ENCODE measurements at places on chromosomes 2 and 18. TPM values are rescaled to one million over a fixed set of nuclear protein-coding genes. Genes with fewer than 3 reads are reported as not detected.

DNA sequence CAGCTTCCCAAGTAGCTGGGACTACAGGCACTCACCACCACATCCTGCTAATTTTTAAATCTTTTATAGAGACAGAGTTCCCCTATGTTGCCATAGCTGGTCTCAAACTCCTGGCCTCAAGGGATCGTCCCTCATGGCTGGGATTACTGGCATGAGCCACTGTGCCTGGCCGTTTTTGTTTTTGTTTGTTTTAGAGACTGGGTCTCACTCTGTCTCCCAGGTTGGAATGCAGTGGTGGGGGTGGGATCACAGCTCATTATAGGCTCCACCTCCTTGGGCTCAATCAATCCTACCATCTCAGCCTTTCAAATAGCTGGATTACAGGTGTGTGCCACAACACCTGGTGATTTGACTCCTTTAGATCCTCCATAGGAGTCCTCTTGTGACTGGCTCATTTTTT lies 19.5 kb upstream of the ZDBF2 start:
- DNase-seq: no peak

DNA sequence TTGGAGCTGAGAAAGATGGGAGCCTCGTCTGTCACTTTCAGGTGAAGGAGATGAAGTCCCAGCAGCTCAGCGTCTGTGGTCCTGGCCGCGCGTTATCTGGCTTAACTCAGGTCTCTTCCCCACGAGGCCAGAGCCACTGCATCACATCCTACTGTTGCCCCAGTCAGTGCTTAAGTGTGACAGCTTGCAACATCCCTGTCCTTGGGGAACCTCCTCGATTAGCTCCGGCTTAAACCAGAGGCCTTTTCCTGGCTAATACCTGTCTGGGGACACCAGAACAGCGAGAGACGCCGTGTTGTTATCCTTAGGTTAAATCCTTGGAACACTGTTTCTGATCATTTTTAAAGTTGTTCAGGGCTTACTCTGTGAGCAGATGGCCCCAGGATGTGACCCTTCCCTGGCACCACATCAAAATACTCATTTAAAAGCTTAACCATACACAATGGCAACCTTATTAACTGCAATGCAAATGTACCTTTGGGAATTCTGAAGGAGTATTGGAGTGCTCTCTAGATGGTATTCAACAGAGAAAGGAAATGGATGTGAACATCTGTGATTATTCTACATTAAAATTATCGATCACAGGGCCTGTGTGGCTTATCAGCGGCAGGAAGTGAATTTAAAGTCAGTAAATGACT lies 61.2 kb upstream of the SPP2 start:
- DNase-seq: no peak

ABCG8 gene
- 24.3 TPM for polyA plus RNA-seq

DNA sequence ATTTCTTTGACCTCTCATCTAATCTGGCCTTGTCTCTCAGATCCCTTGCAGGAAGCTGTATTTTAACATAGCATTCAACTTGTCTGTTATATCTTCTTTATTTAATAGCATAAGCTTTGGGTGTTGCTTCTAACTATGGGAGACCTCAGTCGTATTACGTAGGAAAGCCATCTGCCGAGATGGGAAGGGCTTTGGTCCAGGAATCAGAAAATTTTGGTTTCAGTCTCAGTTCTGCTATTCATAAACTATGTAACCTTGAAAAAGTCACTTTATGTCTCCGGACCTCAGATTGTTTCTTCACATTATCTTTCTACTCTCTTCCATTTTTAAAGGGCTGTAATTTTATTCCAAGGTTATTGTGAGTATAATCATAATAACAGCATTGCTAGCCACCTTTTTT lies 297.7 kb downstream of the SATB2 start:
- no peak for DNase-seq

GDF7 gene
- polyA plus RNA-seq: 0.13 TPM

- peak; percentile 42 for DNase-seq
Observed at GRCh38 chr2:6526093-6526824, 339.4 kb downstream of the CMPK2 start.

SGPP2 gene
- 6.6 TPM for polyA plus RNA-seq

DNA sequence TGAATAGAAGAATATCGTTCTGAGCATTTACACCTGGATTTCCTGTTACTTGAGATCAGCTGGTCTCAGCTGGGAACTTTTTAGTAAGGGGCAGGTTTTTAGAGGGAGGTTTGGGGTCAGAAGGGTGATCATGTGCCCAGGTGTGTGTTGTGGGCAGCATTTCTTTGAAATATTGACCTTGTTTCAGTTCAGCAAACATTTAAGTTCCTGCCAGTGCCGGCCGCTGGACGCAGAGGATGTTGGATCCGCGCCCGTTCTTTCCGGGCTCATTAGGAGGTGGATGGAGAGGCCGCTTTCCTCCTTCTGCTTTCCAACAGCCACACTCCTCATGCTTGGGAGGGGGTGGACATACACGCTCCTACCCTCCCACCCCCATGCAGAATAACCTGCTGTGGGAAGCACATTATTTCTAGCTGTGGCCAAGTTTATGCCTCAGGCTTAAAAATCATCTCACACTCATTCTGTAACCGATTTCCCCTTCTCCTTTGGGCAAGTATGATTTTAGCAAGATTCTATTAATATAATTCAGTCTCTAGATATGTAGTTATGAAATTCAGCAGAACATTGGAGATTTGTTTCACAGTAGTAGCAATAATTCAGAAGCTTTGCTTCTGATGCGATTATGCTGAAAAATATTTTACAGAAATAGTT lies 131.4 kb downstream of the ZNF236 start:
- no peak for DNase-seq

RTKN gene
- 105 TPM for polyA plus RNA-seq

DNA sequence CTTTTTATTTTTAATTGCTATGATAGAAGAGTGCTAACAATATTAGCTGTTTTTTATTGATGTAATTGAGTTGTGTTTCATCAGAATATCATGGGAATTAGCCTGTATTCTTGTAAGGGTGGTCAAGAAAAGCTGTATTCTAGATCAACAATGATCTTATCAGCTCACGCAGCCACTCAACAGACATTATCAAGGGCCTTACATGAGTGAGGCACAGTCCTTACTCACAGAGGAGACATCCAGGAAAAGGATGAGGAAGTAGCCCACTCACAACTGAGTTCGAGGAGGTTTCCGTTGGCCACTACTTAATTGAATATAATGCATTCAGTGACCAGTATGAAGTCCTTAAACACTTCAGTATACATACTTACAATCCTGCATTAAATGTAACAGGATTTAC lies 152.5 kb downstream of the AFF3 start:
- DNase-seq: no peak

OTOF gene
- polyA plus RNA-seq: 5.4 TPM

- no peak for DNase-seq
Observed at GRCh38 chr2:109200616-109201464, 71.8 kb downstream of the SH3RF3 start.

SCYGR2 gene
- not detected for polyA plus RNA-seq

GRCh38 chr2:168802859-168803725 lies 655 bp downstream of the NOSTRIN start:
- peak; percentile 69 for DNase-seq

SS18 gene
- 50.4 TPM for polyA plus RNA-seq

RFTN2 gene
- 4.5 TPM for polyA plus RNA-seq

DNA sequence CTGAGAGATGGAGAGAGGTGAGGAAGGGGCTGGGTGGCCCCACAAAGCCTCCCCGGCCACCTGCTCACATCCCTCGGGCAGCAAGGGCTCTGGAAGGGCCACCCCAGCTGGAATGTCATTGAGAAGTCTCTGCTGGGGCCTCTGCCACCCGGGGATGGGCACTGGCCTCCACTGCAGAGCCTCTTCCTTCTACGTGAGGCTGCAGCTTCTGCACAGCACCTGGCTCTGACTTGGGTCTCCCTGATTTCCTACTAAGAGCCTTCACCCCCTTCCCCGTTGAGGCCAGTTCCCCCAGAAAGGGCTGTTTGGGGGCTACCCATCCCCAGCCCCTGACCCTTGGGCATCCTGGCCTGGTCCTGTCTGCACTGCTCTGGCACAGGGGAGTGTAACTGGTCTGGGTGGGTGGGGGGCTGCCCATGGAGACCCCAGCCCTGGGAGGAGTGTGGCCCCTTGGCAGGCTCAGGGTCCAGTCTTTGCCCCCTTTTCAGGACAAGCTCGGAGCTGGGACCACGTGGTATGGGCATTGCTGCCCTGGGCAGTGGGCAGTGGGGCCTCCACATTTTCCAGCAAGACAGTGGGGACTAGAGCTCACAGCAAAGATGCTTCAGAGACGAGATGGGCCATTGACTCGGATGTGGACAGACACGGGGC lies 5.6 kb downstream of the PDCD1 start:
- no peak for DNase-seq

GRCh38 chr2:54012538-54013141 lies 41.8 kb upstream of the PSME4 start:
- no peak for DNase-seq

DNA sequence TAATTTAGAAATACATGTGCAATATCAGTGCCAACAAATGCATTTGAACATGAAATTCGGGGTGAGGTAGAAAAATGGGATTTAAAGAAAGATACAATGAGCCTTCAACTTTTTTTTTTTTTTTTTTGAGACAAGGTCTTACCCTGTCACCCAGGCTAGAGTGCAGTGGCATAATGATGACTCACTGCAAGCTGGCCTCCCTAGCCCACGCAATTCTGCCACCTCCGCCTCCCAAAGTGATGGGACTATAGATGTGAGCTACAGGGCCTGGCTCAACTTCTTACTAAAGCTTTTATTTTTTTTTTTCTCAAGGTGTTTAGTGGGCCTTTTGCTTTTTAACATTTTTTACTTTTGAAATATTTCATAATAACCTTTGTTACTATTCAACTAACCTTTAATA lies 365.6 kb downstream of the LRRTM4 start:
- DNase-seq: no peak

DNA sequence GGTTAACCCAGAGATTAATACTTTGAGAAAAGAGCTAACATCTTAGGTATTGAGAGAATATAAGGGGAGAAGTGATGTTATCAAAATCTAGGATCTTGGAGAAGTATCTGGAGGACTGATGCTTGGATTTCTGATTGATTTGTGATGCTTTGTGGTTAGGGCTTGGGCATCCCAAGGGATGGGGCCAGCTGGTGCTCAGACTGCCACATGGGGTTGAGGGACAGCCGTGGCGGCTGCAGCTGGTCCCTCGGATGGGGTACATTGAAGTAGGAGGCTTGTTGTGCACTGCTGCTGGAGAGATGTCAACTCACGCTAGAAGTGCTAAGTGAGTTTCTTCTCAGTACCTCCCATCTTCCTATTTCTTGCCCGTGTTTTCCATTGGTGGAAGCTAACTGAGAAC lies 22.4 kb downstream of the HRH4 start:
- DNase-seq: no peak

ERFE gene
- 0.94 TPM for polyA plus RNA-seq

PROKR1 gene
- 0.15 TPM for polyA plus RNA-seq

DNA sequence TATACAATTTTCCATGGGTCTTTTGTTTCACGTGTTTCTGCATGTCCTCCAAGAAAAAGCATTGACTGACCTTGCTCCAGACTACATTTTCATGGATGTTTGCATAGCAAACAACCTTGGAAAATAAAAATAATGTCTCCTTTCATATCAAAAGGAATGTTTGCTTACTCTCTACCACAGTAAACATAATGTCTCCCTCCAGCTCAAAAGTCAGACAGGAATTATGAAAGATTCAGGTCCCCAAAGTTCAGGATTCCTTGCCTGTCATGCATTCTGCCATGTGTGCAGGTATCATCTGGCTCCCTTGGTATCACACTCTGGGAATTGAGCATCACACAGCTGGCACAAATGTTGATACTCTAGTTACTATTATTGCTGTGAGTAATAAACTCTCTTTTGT lies 103.1 kb upstream of the ZC3H15 start:
- no peak for DNase-seq

GRCh38 chr2:54420524-54421172 lies 35.5 kb upstream of the SPTBN1 start:
- DNase-seq: no peak

DNA sequence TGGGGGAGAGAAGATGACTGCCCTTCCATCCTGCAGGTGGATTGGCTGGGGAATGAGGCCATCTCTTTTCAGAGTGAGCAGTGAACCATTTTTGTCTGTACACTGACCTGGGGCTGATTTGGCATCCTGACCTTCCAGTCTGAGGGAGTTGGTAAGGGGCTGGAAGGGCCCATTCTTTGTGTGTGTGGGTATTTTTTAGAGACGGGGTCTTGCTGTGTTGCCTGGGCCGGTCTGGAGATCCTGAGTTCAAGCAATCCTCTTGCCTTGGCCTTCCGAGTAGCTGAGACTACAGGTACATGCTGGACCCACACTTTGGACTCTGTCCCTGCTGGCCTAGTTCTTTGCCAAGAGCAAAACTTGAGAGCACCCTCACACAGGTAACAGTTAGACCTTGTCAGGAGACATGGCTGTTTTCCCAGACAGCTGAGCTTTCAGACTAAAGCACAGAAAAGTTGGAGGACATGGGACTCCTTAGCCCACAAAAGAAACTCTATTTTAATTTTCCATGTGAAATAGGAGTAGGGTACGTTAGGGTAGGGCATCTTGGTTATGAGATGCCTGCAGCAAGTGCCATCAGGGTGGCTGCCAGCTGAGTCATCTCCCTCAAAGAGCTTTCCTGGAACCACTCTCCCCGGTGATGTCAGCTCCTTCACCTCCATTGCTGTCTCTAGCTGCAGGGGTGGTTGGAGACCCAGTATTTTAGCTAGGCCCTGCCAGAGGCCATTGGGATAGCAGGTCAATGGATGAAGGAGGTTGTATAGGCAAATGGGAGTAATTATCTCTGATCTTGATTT lies 60.7 kb downstream of the DGKD start:
- DNase-seq: peak; percentile 63

- DNase-seq: no peak
Observed at GRCh38 chr18:52715421-52715820, 375.4 kb downstream of the DCC start.

DNA sequence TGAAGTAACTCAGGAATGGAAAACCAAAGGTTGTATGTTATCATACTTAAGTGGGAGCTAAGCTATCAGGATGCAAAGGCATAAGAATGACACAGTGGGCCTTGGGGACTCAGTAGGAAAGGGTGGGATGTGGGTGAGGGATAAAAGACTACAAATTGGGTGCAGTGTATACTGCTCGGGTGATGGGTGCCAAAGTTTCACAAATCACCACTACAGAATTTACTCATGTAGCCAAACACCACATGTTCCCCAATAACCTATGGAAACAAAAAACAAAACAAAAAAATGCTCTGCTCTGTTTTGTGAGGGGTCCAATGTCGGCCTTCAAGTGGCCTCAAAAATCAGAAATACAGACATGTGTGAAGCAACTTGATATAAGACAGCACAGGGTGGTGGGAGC lies 8.9 kb upstream of the RNF144A start:
- DNase-seq: no peak

TPO gene
- 0.30 TPM for polyA plus RNA-seq

DNA sequence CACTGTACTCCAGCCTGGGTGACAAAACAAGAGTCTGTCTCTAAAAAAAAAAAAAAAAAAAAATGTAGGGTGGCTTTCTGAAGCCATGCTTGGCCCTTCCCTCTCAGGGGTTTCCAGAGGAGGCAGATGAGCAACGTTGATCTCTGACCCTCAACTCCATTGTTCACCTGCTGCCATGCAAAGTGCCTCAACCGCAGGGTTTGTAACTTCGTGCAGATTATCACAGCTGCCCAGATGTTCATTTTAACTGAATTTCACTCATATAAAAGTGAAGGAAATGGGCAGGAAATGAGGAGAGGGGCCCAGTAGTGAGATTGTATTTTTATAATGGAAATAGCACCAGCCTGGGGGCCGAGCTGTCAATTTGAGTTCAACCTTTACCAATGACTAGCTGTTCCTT lies 14.9 kb upstream of the B3GNT2 start:
- no peak for DNase-seq

PKDCC gene
- polyA plus RNA-seq: 247 TPM
